Activated CD4-positive, alpha-beta T cell treated with anti-CD3 and anti-CD28 coated beads for 4 hours (primary cell): ENCODE measurements at places on chromosomes 7 and 10.

- no peak for DNase-seq
These were observed 1584.4 kb upstream of the LRRTM3 start for GRCh38 chr10:65341323-65341925.

GRCh38 chr10:67045404-67045803 lies 119.6 kb downstream of the LRRTM3 start:
- no peak for DNase-seq

- no peak for DNase-seq
These were observed 1.2 kb downstream of the BRI3 start for GRCh38 chr7:98282703-98283102.

DNA sequence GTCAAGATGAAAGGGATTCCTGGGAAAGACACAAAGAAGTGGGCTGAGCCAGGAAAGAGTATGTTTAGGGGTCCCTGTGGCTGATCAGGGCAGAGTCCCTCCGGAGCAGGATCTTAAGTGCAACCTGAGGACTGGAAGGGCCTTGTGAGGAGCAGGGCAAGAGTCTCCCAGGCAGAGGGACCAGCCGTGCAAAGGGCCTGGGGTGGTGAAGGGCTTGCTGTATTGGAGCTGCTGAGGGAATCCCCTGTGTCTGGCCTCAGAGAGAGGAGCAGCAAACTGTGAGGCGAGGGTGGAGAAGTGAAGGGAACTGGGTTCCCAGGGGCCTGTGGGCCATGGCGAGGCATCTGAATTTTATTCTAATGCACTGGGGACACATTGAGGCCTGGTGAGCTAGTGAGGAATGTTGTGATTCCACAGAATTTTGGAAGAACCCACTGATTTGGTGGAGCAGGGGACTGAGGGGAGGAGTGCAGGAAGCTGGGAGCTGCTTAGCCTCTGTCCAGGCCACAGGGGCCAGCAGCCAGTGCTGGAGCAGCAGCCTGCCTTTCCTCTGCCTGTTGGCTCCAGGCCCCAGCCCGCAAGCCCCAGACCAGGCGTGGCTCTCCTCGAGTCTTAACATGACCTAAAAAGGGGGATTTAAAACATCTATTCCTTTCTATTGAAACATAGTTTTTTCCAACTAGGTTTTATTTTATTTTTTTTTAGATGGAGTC lies 138.4 kb upstream of the IGFBP3 start:
- DNase-seq: no peak

DNA sequence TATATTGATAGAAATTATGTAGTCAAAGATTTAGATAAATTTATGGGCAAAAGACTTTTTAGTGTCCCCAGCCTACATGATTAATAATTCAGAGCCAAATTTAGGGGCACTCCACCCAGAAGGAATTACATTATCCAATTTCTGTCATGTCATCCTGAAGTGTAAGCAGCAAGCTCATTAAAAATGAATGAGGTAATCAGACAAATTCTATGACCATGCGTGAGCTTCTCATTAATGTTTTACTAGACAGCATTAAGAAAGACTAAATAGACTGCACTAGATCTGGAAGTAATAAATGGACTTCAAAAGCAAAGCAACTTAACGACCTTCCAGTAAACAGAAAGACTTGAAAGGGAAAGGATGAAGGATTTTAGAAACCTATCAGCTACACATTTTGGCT lies 22.7 kb upstream of the TRUB1 start:
- DNase-seq: no peak

GRCh38 chr7:158285383-158285770 lies 302.2 kb downstream of the PTPRN2 start:
- DNase-seq: no peak

DNA sequence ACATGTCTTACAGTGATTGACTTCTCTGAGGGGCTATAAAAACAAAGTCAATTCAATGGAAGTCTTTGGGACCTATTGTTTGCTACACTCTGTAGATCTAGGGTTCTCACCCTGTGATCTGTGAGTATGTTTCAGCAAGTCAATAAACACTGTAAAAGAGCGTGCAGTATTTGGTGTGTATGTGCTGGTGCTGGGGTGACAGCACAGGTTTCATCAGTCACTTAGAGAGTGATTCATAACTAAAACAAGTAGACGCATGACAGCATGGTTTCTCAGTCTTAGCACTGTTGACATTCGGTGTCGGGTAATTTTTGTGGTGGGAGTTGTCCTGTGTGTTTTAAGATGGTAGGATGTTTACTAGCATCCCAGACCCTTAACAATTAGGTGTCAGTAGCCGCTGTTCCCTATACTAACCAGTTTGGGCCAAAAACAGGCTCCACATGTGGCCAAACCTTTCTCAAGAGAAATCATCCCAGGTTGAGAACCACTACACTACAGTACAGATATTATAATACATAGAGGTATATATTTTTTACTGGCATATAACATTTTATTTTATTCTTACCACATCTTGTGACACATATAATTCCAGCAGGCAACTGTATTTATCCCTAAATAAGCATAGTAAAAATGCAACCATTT lies 411.8 kb downstream of the ARL4A start:
- DNase-seq: no peak

- DNase-seq: no peak
These were observed 2.7 kb downstream of the YWHAG start for GRCh38 chr7:76356115-76356514.

GRCh38 chr10:35386594-35387174 lies 50.4 kb downstream of the CCNY start:
- DNase-seq: no peak

GRCh38 chr7:100071018-100071723 lies 10.4 kb downstream of the ZNF3 start:
- DNase-seq: no peak

DNA sequence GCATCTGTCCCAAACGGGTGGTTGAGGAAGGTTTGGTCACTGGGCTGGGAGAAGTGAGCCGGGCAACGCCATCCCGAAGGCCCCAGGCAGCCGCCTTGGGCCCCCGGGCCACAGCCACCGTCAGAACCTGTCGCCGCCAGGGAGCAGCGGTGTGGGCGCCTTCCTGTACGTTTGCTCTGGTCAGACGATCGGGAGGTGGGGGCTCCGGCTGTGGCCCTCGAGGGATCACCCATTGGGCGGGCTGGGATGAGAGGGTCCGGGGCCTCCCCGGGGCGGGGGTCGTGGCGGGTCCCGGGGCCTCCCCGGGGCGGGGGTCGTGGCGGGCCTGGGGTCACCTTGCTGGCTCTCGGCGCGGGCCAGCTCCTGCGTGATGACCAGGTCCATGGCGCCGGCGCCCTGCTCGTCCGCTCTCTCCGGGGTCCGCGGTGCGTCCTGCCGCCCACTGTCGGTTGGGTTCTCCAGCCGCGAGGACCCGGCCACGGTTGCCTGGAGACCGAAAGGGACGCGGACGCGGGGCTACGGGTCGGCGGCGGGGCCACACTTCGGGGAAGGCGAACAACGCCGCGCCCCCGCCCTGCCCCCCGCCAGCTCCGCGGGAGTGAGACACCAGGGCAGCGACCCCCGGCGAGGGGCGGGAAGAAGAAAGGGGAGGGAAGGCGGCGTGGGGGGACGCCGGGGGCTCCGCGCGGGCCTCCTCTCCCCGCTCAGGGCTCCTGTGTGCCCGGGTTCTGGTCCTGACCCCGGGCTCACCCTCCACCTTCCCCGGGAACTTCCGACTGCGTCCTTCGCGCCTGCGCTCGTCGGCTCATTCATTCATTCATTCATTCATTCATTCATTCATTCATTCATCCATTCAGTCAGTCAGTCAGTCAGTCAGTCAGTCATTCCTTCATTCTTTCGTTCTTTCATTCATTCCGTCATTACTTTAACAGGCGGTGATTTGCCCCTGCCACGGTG lies at the start of gene CFAP46:
TSS of gene CFAP46 (minus strand) at position 470 of the 957 bp plus-strand sequence. CDS start at position 384, 86 bp downstream.
- DNase-seq: no peak

DNA sequence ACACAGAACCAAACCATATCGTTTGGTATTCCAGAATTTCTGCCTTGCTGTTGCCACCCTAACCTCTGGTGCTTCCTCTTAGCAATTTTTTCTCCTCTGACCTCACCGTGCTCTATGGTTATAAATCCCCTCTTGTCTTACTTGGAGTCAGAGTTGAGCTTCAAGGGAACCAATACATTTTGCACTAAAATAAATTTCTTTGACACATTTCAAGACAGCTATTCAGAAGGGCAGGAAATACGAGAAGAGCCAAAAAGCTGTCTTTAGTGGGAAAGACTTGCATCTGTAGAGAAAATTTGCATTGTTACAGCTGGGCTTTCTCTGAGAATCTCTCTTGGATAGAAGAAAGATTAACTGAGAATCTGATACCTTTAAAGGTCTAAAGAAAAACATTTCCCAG lies 14.5 kb upstream of the AKR1C2 start:
- no peak for DNase-seq

DNA sequence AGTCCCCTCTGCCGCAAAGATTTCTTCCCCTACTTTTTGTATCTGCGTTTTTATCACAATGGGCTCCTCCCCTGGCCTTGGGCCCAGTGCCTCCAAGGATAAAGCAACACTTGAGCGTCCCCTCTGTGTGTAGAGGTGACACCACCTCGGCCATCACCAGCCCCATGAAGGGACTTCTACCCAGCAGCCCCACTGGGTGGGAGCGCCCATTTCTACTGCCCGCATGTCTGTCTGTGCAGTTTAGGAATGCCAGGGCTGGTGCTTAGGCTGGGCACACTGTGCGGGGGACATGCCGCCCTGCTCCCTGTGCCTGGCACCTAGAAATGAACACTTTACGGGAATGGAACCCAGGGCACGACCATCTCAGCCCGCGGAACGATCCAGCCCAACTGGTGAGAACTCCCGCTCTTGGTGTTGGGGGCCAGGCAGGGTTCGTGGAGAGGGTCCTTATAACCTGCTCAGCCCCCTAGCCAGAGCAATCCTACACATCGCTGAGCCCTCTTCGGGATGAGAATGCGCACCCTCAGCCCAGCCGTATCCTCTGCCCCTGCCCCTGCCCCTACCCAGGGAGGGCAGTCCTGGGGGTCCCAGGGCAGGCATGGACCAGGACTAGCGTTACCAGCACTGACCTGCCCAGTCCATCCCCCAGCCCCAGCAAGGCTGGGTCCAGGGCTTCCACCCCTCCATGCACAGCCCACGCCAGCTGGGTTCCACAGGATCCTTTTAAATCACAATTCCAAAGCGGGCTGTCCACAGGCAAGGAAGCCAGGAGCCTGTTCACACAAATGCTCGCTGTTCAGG lies 12.8 kb downstream of the CRYGN start:
- DNase-seq: no peak

- no peak for DNase-seq
These were observed 339.9 kb upstream of the ADARB2 start for GRCh38 chr10:2077231-2077630.

DNA sequence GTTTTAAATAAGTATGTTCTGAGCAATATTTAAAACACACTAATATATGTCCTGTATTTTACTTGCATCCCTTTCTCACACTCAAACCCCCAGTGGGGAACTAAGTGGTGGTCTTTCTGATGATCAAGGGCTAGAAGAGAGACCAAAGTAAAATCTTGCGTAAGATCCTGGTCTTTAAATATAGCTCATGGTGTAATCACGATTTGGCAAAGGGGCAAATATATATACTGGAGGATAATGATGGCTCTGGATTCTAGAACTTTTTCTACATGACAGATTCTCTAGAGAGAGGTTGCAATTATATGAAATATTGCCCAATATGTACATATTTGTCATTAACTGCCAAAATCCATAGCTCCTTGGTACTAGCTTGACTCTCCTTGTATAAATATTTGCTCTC lies 438.3 kb downstream of the NXPH1 start:
- DNase-seq: no peak

- DNase-seq: no peak
These were observed 107.1 kb downstream of the DLG5 start for GRCh38 chr10:77819210-77820112.

DNA sequence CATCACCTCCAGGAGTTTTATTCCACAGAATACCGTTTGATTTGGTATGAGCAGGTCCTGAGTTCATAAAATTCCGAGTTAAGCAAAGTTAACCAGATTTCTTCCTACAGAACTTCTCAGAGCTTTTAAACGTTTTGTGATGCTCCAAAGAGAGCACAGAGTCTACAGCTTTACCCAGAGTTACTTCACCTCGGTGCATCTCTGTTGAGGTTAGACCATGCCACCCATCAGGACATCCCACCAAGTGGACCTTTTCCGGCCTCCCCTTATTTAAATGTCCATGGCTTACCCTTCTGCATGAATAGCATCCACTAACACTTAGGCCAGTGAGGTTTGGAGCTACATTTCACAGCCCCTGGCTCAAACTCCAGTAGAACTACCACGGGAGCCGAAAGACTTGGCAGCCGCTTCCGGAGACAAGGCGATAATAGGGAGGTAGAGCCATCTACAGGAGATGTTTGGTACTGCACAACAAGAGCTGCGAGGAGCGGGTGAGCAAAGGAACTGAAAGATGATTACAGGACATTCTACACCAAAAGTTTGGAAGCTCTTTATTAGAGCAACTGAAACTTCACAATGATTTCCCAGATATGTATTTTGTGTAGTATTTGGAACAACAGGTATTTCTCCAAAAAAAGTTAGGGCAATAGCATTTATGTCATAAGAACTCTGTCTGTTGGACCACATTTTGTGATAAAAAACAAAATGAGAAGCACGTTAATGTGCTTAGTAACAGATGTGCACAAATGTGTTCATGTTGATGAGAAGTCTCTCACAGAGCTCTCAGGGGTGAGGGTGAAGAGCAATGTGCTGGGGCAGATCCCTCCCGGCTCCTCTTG lies 174.7 kb downstream of the HERPUD2 start:
- peak; percentile 44 for DNase-seq

GRCh38 chr7:11737723-11738122 lies 94.3 kb downstream of the THSD7A start:
- no peak for DNase-seq

DNA sequence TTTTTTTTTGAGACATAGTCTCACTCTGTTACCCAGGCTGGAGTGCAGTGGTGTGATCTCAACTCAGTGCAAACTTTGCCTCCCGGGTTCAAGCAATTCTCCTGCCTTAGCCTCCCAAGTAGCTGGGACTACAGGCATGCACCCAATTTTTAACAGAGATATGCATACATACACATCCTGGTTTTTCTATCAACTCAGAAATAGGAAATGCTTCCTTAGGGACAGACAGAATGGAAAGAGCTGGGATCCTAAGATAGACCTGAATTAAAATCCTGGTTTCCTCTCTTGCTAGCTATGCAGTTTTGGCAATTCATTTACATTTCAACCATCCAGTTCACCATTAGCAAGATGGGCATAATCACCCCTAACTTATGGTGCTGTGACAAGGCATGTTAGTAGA lies 347.5 kb downstream of the GPAM start:
- no peak for DNase-seq

- DNase-seq: no peak
These were observed 13.9 kb upstream of the FBXW4 start for GRCh38 chr10:101708870-101709269.

- DNase-seq: no peak
These were observed 93.1 kb downstream of the BMPER start for GRCh38 chr7:33998476-33998875.

GRCh38 chr7:24438232-24438631 lies 135.0 kb upstream of the PALS2 start:
- no peak for DNase-seq
